ENCODE measurements at places on chromosomes 11 and 22.

DNA sequence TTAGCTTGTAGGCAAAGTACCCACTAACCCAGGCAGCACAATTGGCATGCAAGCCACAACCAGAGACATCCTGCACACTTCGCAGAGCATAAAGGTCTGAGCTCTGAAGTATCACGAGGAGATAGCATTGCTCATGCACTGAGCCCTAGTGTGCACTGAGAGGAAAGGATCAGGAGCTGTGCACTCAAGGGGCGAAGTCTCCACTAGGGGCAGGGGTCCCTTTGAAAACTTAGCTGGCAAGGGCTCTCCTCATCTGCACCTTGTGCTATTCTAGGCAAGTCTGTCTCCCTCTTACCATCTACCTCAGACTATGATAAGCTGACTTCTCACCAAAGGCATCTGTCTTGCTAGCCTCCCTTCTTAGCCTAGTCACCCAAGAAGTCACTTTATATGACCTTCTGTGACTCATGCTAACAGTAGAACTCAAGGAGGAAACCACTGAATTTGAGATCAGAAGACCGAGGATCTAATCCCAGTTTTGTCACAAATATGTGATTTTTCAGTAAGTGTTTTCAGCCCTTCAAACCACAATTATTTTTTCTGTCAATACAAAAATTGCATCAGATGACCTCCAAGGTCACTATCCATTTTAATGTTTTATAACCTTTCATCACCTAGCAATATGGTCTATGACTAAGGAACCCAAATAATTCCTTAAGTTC, 1078.0 kb downstream of the NTM start:
- DNase-seq: no peak

- no peak for DNase-seq
These were observed 468.0 kb downstream of the OPCML start for GRCh38 chr11:133064152-133064877.

GRCh38 chr11:14357881-14358728, 878 bp downstream of the RRAS2 start:
- peak; percentile 7 for DNase-seq

DNA sequence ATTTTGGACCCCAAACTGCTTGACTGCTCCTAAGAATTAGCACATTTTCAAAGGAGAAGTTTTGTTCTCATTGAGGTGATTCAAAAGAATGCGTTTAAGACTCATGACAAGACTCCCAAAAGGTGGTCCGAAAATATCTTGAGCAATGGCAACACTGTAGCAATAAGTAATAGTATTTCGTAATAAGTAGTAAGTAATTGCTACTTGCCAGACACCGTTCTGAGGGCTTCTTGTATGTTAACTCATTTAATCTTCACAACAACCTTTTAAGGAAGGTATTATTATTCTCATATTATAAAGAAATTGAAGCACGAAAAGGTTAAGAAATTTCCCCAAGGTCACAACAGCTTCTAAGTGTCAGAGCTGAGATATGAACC, 184.0 kb upstream of the SORL1-AS1 start:
- DNase-seq: no peak

- no peak for DNase-seq
These were observed 137.3 kb upstream of the SORL1-AS1 start for GRCh38 chr11:121589946-121590537.

DNA sequence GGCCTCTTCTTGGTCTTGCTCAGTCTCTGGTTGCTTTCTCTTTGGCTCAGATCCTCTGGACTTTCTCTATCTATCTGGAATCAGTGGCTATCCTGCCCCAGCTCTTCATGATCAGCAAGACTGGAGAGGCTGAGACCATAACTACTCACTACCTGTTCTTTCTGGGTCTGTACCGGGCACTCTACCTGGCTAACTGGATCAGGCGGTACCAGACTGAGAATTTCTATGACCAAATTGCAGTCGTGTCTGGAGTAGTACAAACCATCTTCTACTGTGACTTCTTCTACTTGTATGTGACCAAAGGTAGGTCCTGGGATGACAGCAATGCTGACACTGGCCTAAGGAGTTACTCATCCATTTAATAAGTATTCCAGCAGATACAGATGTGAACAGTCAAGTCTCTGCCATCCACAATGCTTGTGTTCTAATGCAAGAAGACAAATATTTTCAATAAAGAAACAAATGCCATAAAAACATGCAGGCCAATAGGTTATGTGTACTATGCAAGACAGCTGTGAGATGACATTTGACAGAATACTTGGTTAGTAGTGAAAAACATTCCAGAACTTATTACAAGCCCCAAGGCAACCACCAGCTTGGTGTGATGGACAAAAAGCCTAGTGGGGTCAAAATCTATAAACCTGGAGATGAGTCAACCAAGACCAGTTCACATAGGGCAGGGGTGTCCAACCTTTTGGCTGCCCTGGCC, 13.4 kb downstream of the KDELR3 start:
- DNase-seq: no peak

DNA sequence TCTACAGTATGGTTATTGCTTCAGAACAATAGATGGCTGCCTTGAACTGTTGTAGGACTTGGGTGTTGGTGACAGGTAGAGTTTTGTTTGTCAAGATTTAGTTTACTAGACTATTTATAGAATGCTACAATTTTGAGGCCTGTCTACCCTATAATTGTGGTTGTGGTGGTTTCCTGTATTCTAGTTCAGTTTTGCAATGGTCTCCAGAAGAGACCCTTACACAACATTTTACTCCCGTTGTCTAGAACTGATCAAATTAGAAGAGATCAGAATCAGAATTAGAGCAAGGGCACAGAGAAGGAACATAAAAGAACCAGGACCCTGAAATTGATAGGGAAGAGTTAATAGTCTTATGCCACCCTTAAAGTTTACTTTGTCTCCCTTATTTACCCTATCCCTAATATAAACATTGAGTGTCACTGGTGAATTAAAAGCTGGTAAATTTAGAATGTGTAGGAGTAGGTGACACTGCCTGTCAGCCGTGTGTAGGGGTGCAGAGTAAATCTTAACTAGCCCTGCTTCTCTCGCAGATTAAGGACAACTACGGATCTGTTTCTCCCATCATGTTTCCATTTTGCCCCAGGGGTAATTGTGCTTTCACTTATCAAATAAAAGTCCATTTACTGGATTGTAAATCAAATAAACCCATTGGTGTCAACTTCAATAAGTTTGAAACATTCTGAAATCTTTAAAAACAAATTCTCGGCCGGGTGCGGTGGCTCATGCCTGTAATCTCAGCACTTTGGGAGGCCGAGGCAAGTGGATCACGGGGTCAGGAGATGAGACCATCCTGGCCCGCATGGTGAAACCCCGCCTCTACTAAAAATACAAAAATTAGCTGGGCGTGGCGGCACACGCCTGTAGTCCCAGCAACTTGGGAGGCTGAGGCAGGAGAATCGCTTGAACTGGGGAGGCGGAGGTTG, 10.9 kb upstream of the PHLDB1 start:
- no peak for DNase-seq
